ENCODE measurements at places on chromosomes 1 and 21. TPM values are rescaled to one million over a fixed set of nuclear protein-coding genes. Genes with fewer than 3 reads are reported as not detected.

The CHI3L2 gene
- 1.5 TPM for total RNA-seq

The RASAL2 gene
- total RNA-seq: 6.4 TPM

The RHEX gene
- total RNA-seq: not detected

The SIPA1L2 gene
- total RNA-seq: 12.6 TPM

The NBPF6 gene
- not detected for total RNA-seq

The HSPG2 gene
- 49.8 TPM for total RNA-seq

DNA sequence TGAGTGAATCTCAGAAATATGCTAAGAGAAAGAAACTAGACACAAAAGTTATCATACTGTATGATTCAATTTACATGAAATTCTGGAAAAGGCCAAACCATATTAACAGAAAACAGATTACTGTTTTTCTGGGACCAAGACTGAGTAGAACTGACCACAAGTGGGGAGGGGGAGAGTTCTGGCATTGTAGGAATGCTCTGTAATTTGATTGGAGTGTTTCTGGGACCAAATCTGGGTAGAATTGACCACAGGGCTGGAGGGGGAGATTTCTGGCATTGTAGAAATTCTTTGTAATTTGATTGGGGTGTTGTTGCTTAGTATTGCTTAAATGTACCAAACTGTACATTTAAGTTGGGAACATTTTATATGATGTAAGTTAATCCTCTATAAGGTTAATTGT, 3.4 kb upstream of the OR10K1 start:
- no peaks in the 10 kb centered on the region for H3K4me1 ChIP-seq
- no peaks in the 10 kb centered on the region for H3K27me3 ChIP-seq
- no peak overlapping the region for H3K4me3 ChIP-seq
- H3K27ac ChIP-seq: no peak overlapping the region
- H3K36me3 ChIP-seq: no peaks in the 10 kb centered on the region
- DNase-seq: no peak

GRCh38 chr1:155499263-155499662, 63.3 kb downstream of the ASH1L start:
- H3K4me3 ChIP-seq: no peak overlapping the region
- no peaks in the 10 kb centered on the region for H3K27me3 ChIP-seq
- no peak overlapping the region for H3K27ac ChIP-seq
- peaks cover 2% of the 10 kb centered on the region for H3K4me1 ChIP-seq
- no peaks in the 10 kb centered on the region for H3K36me3 ChIP-seq

DNA sequence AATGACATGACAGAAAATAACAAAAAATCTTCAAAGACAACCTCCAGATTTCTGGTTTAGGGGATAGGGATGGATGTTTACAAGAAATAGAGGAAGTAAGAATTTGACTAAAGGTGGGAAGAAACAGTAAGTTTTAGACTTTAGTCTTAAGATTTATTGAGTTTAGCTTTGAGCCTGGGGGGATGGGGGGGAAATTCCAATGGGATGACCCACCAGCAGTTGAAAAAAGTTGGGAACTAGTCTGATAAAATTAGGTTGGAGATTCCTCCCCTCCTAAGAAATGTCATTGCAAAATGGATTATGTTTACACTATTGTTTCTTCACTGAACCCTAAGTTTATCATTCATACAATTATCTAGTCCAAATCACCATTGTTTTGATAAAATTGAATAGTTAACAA, 28.4 kb downstream of the WDR26 start:
- no peak overlapping the region for H3K4me3 ChIP-seq
- H3K27me3 ChIP-seq: no peaks in the 10 kb centered on the region
- H3K36me3 ChIP-seq: peaks cover 7% of the 10 kb centered on the region
- no peak overlapping the region for H3K27ac ChIP-seq
- H3K4me1 ChIP-seq: peaks cover 2% of the 10 kb centered on the region

DNA sequence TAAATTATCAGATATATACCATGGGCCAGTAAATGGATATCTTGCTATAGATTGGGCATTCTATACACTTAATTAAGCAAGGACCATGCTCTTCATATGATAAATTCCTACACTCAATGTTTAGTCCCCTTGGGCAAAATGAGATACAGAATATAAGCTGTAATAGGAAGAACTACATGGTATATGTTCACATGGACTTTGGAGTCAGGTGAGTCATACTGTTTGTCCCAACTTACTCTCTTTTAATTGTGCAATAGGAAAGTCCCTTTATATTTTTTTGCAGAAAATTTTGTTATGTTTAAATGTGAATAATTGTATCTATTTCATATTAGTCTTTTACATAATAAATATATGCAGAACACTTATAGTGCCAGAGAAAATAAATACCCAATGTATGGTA, 820.2 kb upstream of the ADAMTS5 start:
- no peaks in the 10 kb centered on the region for H3K27me3 ChIP-seq
- no peak overlapping the region for H3K27ac ChIP-seq
- H3K36me3 ChIP-seq: no peaks in the 10 kb centered on the region
- no peaks in the 10 kb centered on the region for H3K4me1 ChIP-seq
- no peak overlapping the region for H3K4me3 ChIP-seq
- no peak for DNase-seq

- no peaks in the 10 kb centered on the region for H3K27me3 ChIP-seq
- H3K27ac ChIP-seq: peak overlapping the region; percentile 90
- no peak overlapping the region for H3K4me3 ChIP-seq
- peaks cover 49% of the 10 kb centered on the region for H3K4me1 ChIP-seq
- no peak for DNase-seq
- no peaks in the 10 kb centered on the region for H3K36me3 ChIP-seq
Observed at GRCh38 chr1:223708001-223708359, 4.4 kb upstream of the CAPN2 start.

- H3K4me3 ChIP-seq: no peak overlapping the region
- H3K27ac ChIP-seq: no peak overlapping the region
- H3K4me1 ChIP-seq: peaks cover 14% of the 10 kb centered on the region
Observed at GRCh38 chr1:15371610-15372545, 37.8 kb upstream of the EFHD2 start.

DNA sequence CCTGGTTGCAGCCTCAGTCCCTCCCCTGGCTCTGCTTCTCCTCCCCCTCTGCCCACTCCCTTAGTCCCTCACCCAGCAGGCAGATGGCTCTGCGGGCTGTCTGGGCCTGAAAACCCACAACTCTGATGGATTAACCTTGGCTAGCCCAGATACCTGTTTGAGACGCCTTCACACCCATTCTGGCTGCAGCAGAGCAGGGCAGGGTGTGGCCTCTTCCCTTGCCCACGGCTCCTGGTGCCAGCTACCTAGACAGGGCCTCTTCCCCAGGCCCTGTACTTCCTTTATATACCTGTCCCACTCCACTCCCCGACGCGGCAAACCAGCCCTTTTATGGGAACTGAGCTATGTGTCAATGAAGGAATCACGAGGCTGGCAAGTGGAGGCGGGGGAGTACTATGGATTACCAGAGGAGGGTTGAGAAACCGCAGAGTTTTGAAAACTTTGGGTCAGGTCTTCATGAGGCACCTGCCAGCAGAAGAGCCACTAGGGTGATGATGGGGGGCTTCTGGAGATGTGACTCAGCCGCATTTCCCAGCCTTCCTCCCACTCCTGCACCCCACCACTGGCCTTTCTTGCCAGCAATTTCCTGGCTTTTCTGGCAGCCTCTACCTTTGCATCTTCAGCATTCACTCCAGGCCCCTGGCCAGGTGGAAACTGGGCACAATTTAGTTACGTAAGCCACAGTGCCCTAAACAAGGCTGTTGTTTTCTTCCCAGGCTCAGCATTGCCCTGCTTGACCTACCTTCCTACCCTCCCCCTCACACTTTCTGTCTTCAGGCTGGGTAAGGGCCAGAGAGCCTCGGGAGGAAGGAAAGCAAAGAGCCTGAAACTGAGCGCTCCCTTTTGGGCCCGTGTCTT, at the start of gene CHI3L1:
Gene CHI3L1, minus strand, starts transcription at position 259 of the 858 bp plus-strand sequence. Its CDS starts 81 bp downstream, at position 178.
- DNase-seq: peak; percentile 13
- no peak within 1 kb of the TSS for H3K4me3 ChIP-seq
- H3K27me3 ChIP-seq: no peaks in the 10 kb centered on the region
- no peaks in the 10 kb centered on the region for H3K36me3 ChIP-seq

DNA sequence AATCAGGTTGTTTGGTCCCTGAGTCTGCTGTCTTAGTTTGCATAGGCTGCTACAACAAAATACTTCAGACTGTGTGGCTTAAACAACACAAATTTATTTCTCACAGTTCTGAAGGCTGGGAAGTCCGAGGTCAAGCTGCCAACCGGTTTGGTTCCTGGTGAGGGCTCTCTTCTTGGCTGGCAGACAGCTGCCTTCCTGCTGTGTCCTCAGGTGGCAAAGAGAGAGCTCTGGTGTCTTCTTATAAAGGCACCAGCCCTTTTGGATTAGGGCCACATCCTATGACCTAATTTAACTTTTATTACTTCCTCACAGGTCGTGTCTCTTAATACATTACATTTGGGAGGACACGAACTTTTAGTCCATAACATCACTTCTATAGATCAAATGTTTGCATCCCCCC, 89.6 kb upstream of the CD34 start:
- peaks cover 2% of the 10 kb centered on the region for H3K27me3 ChIP-seq
- H3K4me3 ChIP-seq: no peak overlapping the region
- no peaks in the 10 kb centered on the region for H3K36me3 ChIP-seq
- H3K27ac ChIP-seq: no peak overlapping the region

DNA sequence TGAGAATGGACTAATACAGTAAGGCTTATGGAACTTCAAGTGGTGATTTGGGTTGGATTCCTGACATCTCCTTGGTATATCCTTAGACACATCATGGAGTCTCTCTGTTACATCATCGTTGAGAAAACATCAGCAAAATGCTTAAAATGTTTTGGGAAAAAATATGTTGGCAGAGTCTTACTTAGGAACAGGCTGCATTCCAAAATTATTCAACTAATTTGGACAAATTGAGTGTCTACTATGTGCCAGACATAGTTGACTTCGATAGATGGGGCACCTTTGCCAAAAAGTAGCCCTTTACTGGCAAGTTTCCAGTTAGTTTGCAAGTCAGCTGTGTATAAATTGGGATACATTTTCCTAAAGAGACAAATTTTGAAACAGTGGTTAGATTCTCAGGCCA, 253.4 kb upstream of the ST6GALNAC5 start:
- H3K4me3 ChIP-seq: no peak overlapping the region
- no peaks in the 10 kb centered on the region for H3K4me1 ChIP-seq
- DNase-seq: no peak

GRCh38 chr1:31228986-31229385, 10.7 kb downstream of the NKAIN1 start:
- H3K4me3 ChIP-seq: no peak overlapping the region
- DNase-seq: no peak
- no peaks in the 10 kb centered on the region for H3K27me3 ChIP-seq
- no peak overlapping the region for H3K27ac ChIP-seq
